ENCODE measurements at places on chromosomes 5 and 9. TPM values are rescaled to one million over a fixed set of nuclear protein-coding genes. Genes with fewer than 3 reads are reported as not detected.

TAF11L7 gene
- not detected for total RNA-seq

ANXA2R gene
- 0.94 TPM for total RNA-seq

SH3TC2 gene
- total RNA-seq, result 16.7 TPM

F2RL1 gene
- total RNA-seq, result 0.62 TPM

WWC1 gene
- 1.8 TPM for total RNA-seq

- DNase-seq, result no peak
Observed at GRCh38 chr5:147746986-147747385, 35.5 kb downstream of the JAKMIP2 start.

- no peak for DNase-seq
Observed at GRCh38 chr5:80128141-80128540, 93.0 kb downstream of the THBS4 start.

DNA sequence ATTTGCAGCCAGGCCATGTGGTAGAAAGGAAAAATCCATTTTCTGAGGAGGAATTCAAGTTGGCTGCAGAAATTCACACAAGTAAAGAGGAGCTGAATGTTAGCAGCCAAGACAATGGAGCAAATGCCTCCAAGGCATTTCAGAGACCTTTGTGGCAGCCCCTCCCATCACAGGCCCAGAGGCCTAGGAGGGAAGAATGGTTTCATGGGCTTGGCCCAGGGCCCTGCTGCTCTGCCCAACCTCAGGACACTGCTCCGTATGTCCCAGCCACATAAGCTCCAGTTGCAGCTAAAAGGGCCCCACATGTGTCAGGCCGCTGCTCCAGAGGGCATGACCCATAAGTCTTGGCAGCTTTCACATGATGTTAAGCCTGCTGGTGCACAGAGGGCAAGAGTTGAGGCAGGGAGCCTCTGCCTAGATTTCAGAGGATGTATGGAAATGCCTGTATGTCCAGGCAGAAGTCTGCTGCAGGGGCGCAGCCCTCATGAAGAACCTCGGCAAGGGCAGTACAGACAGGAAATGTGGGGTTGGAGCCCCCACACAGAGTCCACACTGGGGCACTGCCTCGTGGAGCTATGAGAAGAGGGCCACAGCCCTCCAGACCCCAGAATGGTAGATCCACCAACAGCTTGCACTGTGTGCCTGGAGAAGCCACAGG is 144.2 kb upstream of the EPB41L4A start:
- DNase-seq, result no peak

DNA sequence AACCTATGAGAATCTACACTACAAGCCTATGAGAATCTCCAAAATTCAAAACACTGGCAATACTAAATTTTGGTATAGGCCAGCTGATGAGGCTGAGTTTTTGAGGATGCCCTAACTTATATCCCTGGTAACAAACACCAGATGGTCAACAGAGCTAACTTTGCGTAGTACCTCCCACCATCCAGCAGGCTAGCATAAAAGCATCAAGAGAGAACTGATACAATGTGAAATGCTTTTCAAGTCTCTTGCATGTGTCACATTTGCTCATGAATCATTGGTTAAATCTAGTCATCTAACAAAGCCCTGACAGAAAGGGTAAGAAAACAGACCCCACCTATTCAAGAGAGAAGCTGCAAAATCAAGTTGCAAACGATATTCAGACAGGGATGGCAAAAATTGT is 1609.7 kb upstream of the CDH9 start:
- no peak for DNase-seq

DNA sequence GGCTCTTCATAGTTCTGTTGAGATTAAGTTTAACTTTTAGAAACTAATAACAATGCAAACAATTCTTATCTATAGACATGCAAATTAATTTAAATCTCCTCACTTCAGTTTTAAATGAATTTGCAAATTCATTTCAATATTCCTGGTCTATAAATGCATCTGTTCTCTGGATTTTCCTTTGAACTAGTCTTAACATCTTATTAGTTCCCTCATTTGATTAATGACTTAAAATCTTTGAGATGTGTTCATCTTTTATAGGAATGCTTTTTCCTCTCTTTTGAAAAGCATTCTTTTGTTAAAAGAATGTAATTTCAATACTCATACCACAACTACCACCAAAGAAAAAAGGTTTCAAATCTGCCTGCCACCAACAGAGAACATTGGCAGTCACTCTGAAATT is 169.4 kb downstream of the RASEF start:
- no peak for DNase-seq

DNA sequence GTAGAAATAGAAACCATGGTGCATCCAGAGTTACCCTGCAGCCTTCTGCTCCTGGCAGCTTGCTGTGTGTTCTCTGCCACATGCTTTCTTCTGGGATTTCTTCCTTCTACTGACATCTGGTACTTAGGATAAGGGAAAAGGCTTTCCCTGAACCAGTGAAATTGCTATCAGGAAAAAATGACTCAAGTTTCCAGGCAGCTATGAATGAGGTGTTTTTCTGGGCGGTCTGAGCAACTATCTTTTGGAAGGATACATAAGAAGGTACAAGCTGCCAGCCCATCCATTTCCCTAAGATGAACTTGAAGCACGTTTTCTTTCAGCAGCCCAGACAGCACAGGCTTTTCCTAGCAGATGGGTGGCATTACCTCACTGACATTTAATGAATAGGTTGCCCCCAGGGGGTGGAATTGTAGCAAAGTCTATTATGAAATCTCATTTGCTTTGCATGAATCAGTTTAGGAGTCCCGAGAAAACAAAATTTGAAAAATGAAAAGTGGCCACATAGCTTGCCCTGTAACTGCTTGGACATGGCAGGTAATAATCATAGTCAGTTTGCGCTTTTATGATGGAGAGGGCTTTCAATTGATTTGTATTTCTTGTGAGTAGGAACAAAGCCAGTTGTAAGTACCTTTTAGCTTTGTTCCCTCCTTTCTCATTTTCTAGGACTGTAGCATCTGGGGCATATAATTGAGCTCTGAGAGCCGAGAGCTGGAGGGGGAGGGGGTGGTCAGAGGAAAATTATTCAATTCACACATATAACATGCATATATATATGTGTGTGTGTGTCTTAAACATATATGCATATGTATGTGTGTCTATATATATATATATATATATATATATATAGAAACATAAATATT is 108.5 kb downstream of the C9orf152 start:
- no peak for DNase-seq

GRCh38 chr5:65334077-65334476 is 147.6 kb downstream of the ADAMTS6 start:
- DNase-seq, result no peak

GRCh38 chr5:163362840-163363371 is 74.5 kb upstream of the CCNG1 start:
- DNase-seq, result no peak

- no peak for DNase-seq
Observed at GRCh38 chr5:142353071-142353472, 28.3 kb upstream of the SPRY4 start.

GRCh38 chr5:10439692-10440091 is 2.0 kb upstream of the ROPN1L start:
- DNase-seq, result no peak

DNA sequence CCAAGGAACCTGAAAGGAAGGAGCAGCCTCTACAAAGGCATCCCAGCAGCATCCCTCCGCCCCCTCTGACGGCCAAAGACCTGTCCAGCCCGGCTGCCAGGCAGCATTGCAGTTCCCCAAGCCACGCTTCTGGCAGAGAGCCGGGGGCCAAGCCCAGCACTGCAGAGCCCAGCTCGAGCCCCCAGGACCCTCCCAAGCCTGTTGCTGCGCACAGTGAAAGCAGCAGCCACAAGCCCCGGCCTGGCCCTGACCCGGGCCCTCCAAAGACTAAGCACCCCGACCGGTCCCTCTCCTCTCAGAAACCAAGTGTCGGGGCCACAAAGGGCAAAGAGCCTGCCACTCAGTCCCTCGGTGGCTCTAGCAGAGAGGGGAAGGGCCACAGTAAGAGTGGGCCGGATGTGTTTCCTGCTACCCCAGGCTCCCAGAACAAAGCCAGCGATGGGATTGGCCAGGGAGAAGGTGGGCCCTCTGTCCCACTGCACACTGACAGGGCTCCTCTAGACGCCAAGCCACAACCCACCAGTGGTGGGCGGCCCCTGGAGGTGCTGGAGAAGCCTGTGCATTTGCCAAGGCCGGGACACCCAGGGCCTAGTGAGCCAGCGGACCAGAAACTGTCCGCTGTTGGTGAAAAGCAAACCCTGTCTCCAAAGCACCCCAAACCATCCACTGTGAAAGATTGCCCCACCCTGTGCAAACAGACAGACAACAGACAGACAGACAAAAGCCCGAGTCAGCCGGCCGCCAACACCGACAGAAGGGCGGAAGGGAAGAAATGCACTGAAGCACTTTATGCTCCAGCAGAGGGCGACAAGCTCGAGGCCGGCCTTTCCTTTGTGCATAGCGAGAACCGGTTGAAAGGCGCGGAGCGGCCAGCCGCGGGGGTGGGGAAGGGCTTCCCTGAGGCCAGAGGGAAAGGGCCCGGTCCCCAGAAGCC is 30.8 kb downstream of the CD180 start:
- DNase-seq, result peak; percentile 93

DNA sequence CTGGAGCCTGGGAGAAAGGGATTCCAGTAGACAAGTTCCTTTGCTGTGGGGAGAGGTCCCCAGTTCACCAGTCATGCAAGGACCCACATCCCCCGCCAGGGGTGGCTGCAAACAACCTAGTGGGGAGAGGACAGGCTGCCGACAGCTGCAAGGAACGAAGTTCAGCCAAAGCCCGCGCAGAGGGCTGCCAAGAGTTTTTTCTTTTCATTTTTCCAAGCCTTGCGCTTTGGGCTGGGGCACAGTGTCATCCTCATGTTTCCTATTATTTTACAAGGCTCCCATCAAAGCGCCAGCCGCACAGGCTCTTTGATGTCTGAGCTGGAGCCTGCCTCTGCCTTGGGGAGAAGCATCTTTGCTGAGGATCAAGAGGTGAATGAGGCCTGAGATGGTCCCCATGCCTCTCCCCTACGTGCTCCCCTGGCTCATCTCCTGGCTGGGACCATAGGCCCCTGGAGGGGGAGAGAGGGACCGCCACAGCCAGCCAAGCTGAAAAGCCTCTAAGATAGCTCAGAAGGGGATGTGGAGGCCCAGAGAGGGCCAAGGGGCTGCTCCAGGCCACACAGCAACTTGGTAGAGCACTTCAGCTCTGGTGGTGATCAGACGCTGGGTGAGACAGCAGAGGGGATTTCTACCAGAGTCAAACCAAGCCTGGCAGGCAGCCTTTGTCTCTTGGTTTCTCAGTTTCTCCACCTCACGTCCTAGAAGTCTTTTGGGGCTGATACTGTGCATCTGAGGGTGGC is 50.4 kb upstream of the SYNPO start:
- DNase-seq, result peak; percentile 82

- no peak for DNase-seq
Observed at GRCh38 chr9:3740690-3741419, 215.1 kb upstream of the RFX3 start.

- DNase-seq, result no peak
Observed at GRCh38 chr9:5760338-5760737, 72.6 kb downstream of the ERMP1 start.

All from Right ventricle myocardium superior (tissue), 1 donor.